Ascending aorta (tissue), 2 donors: ENCODE measurements at places on chromosomes 7 and 10. TPM values are rescaled to one million over a fixed set of nuclear protein-coding genes. Genes with fewer than 3 reads are reported as not detected.

TMEM225B gene
- 0.43 TPM for total RNA-seq

ZCWPW1 gene
- total RNA-seq, result not detected

SSC4D gene
- total RNA-seq, result not detected

SORBS1 gene
- 416 TPM for total RNA-seq

OGDH gene
- 117 TPM for total RNA-seq

SFTPA1 gene
- total RNA-seq, result not detected

CLDN4 gene
- total RNA-seq, result 0.21 TPM

CCDC71L gene
- 46.6 TPM for total RNA-seq

ZNF853 gene
- total RNA-seq, result 12.2 TPM

HTR7 gene
- 1.8 TPM for total RNA-seq

SYT15B gene
- total RNA-seq, result 68.3 TPM

PLA2G12B gene
- total RNA-seq, result not detected

PRPS1L1 gene
- total RNA-seq, result not detected

RNF32 gene
- total RNA-seq, result 0.32 TPM

LRRC17 gene
- total RNA-seq, result 10.5 TPM
